ENCODE measurements at places on chromosomes 13 and 19.
A peak's percentile ranks its signal among the peaks of the same experiment; 100 is the strongest.

- DNase-seq, result no peak
These were observed 7.6 kb downstream of the GGACT start for GRCh38 chr13:100581030-100581429.

DNA sequence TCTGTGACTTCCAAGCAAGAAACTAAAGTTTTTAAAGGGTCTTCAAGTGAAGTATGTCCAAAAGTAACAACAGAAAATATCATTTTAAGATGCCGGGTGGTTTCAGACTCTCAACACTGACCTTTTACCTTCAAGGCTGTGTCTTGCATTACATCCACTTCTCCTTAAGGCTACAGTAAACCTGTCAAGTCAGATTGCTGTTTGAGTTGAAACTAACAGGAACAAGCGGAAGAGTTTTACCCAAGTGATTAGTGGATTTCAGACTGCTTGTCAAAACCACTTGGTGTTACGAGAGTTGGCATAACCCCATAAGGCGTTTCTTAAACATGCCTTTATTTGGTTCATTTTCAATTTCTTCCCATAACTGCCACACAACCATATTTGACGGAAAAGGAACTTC, 283.1 kb downstream of the DCT start:
- no peak for DNase-seq

- no peak for DNase-seq
These were observed 1210.2 kb upstream of the ATXN8OS start for GRCh38 chr13:68897331-68897928.

- no peak for DNase-seq
These were observed 76.2 kb upstream of the IRS2 start for GRCh38 chr13:109862627-109863026.

DNA sequence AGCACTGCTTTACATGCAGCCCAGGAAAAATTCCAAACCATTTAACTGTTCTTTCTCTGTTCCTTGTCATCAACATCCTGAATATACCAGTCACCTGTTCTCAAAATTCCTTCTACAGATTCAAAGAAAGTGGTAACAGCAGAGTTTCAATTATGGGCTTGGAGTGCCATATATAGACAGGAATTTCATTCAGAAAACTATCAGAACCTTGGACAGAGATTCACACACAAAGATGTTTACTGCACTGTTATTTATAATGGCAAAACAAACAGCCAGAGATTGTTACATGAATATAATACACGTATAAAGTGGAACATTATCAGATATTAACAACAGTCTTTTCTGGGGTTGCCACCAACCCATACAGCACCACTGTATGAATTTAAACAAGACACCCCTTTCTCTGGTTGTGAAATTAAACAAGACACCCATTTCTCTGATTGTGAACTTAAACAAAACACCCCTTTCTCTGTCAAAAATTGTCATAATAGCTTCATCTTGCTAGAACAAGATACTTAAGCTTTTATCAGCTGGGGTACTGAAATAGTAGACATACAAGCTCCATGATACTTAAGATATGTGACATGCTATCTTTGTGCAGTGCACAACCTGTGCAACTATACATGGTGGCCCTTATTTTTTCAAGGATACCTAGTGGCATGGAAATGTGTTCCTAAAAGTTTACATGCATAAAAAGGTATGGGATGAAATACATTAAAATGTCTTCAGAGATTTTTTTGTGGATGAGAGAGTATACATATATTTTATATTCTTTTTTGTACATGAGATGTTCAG, 12.6 kb downstream of the CACNA1A start:
- DNase-seq, result no peak

DNA sequence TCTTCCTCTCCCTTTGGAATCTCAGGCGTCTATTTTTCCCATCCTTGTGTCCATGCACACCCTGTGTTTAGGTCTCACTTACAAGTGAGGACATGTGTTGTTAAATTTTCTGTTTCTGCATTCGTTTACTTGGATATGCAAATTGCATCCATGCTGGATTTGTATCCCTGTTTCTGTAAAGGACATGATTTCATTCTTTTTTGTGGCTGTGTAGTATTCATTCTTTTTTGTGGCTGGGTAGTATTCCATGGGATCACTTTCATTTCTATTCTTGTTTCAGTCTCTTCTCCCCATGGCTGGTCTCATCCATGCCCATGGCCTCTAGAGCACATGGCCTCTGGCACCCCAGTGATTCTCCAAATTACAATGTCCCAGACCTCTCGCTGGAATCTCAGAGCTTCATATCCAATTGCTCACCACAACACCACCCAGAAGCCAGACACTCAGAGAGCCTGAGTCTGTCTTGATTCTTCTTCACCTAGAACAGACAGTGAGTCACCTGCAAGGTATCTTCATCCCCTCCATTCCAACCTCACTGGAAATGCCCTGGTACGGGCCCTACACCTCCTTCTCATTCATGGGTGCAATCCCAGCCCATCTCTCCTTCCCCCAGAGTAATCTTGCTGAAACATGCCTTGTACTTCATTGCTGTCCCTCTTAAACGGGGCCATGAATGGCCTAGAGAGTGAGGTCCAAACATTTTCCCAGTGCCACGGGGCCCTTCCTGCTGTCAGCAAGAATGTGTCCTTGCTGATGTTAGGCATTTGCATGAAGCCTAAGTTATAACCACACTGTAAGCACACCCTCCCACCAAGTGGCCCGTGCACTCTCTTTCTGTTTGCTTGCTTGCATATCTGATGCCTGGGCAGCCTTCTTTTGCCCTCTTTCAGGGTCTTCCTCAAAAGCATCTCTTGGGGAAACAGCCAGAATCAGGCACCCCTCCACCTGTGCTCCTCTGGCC, 476.2 kb upstream of the TSHZ3 start:
- DNase-seq, result no peak

DNA sequence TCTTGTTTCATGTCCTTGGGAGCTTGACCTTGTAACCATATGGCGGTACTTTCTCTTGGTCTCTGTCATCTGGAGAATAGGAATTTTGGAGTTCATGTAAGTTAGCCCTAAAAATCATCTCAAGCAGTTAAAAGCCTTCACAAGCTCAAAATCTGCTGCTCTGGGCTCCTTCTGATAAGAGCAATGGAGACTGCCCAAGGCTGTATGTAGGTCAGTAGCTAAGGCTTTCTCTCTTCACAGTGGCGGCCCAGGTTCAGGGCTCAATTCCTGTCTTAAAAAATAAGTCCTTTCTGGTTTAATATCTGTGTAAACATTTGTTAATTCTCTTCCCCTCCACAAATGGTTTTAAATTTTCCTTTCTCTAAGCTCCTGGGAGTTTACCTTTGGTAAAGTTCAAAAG, 45.3 kb upstream of the ANKRD10 start:
- no peak for DNase-seq

DNA sequence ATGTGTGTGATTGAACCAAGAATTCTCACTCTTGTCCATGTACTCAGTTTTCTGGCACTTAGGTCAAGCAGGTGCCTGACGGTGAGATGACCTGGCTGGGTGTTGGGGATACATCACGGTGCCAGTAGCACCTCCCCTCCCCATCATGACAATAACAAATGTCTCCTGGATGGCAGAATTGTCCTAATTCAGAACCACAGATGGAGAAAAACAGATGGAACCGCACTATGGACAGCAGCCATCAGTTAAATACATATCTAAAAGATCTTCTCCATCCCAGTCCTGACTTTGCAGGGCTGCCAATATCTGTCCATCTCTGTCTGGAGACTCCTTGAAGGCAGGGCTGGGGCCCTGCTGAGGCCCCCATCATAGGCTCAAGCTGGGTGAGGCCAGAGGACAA, 126.9 kb downstream of the PTPRS start:
- no peak for DNase-seq

- no peak for DNase-seq
These were observed 34.3 kb upstream of the DGKH start for GRCh38 chr13:42014119-42014518.

- no peak for DNase-seq
These were observed 6.4 kb upstream of the DIRAS1 start for GRCh38 chr19:2727640-2727944.

DNA sequence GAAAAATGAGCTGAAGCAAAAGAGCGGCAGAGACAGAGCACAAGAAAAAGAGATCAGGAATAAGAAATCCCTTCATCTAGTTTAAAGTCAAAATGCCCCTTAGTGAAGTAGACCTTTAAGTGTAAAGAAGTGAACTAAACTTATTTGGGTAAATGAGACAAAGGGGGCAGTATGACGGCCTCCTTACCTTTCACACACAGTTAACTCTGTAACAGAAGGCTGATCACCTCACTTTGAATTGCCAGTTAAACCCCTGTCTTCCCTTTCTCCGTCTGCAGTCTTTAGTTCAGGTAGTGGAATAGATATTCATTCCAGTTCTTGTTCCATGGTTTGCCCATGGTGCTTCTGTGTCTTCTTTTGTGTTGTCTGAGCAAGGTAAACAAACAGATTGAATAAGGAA, 1029.8 kb downstream of the DIAPH3 start:
- no peak for DNase-seq

DNA sequence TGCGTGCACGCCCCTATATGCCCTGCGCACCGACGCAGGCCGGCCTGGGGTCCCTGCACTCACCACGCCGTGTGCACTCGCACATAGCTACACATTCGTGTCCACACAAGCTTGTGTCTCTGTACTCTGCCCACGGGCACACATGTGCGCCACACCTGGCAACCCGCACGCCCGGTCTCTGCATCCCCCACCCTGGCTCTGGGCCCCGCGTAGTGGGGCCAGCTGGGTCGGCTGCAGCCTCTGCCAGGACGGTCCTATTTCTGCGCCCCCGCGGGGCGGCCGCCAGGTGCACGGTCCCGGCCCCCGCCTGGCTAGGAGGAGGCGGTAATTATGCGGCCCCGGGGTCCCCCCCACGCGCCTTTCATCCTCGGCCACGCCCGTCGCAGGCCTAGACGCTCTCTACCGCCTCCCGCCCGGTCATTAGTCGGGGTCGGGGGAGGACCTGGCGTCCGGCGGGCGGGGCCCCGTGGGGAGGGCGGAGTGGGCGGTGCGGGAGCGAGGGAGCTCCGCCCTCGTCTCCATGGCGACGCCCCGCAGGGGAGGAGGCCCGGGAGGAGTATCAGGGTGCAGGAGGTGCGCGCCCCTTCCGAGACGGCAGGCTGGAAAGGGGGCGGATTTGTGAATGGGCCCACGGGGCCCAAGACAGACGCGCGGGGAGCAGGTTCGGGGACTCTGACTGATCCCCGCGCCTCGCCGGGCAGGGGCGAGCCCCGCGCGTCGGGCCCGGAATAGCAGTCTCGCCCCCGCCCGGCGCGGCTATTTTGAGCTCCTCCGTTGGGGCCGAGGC, 2.8 kb upstream of the CIRBP start:
- peak; percentile 74 for DNase-seq

DNA sequence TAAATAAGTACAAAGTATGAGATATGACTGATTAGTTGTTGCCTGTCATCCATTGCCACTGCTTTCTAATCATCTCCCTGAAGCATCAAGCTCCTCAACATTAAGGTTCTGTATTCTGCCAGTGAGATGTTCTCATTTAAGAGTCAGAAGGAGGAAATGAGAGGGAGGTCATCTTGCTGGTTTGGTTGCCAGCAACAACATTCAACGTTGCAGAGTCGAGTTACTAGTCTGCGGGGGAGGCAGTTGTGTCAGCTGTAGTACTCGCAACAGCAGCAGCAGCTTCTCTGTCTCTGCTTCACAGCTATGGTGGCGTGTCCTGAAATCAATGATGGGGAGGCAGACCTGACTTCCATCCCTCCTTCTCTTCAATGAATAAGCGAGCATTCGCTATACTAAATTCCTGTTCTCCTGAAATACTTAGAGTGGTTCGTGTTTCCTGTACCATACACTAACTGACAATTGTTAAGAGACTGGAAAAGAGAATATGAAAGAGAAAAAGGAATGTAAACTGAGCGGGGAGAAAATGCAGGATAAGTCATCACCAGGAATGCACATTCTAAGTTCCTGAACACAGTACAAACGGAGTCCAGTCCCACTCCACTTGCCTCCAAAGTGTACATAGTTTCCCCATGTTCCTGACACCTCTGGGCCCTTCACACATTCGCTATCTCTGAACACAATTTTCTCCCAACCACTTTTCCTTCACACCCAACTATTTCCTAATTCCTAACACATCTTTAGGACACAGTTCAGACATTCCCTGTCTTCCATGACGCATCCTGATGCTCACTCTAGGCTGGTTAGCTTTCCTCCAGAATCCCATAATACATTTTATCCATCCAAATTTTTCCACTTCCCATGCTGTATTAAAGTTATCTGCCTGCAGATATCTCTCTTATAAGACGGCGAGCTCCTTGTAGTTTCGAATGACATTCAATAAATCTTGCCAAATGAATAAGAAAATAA, 263.0 kb downstream of the KLF12 start:
- no peak for DNase-seq

DNA sequence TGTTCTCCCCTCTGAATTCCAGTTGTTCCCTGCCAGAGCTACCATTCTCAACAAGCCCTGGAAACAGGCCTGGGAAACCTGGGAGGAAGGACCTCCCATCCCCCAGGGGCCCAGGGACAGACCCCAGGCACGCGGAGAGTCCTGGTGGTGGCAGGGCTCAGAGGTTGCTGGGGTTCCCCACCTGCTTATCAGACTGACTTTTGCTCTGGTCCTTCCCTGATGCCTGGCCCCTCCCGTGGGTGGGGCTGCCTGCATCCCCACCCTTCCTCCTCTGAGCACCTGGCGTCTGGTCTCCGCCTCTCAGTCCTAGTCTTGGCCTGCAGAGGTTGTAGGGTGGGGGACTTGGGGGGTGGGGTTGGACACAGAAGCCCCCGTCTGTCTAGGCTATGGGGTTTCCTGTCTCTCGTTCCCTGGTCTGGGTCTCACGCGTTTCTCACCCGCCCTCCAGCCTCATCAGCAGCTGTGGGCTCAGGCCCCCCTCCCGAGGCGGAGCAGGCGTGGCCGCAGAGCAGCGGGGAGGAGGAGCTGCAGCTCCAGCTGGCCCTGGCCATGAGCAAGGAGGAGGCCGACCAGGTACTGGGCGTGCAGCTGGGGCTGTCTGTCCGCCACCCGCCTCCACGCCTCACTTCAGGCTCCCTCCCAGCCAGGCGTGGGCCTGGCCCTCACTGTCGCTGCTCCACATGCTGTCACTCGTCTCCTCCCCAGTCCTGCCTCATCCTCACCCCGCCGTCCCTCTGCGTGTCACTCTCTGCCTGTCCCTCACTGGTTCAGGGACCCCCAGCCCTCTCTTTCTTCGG, 13.6 kb downstream of the EPN1 start:
- no peak for DNase-seq

DNA sequence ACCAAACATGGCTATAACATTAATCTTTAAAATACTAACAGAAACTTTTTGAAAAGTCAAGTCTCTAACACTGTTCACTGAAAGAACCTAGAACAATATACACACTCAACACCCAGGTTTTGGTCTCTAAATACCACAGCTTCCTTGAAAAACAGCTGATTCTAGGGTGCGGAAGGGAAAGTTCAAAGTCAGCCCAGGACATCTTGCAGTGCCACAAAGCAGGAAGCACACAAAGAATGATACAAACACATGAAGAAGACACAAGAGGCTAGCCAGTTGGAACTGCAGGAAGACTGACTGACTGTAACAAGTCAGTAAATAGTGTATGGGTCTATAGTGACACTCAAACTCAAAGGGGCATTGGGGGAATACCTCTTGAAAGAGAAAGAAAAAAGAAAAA, 4.6 kb downstream of the DEDD2 start:
- no peak for DNase-seq
